ENCODE measurements at places on chromosomes 2 and 18. TPM values are rescaled to one million over a fixed set of nuclear protein-coding genes. Genes with fewer than 3 reads are reported as not detected.
A peak's percentile ranks its signal among the peaks of the same experiment; 100 is the strongest.

DNA sequence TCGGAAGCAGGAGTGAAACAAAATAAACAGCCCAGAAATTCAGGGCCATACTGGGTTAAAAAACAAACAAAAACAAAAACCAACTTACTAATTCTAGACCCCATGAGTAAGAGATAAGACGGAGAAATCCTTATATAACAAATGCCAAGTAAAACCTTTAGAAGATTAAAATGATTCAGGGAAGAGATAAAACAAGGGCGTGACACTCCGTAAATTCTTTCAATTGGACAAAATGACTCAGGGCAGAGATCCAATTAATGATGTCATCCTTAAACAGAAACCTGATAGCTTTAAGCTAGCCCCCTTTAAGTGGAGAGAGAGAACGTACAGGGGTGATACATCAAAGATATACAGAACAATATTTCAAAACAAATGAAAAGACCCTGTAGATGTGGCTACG, 317.4 kb downstream of the NBAS start:
- no peak for DNase-seq
- no peak overlapping the region for H3K27ac ChIP-seq
- H3K4me1 ChIP-seq: peaks cover 2% of the 10 kb centered on the region
- peaks cover 7% of the 10 kb centered on the region for H3K36me3 ChIP-seq

DNA sequence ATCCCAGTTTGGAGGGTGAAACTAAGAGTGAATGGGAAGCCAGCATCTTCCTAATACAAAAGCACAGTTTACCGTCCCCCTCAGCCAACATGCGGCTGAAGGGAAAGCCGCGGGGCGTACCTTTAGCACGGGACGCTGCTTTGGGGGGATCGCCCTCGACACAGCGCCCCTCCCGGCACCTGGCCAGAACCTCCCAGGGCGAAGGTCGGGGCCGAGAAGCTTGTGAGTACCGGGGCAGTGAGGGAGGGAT, at the start of gene METTL8:
Gene METTL8 (minus strand): TSS at position 228 of the 250 bp plus-strand sequence. CDS start 41,805 bp downstream, outside the sequence.
- H3K4me3 ChIP-seq: peak within 1 kb of the TSS; percentile 79
- H3K27ac ChIP-seq: peak within 1 kb of the TSS; percentile 95
- no peaks in the 10 kb centered on the region for H3K27me3 ChIP-seq

- H3K4me3 ChIP-seq: no peak overlapping the region
- DNase-seq: no peak
- H3K36me3 ChIP-seq: no peaks in the 10 kb centered on the region
Measured at GRCh38 chr18:44143072-44143471, 537.6 kb upstream of the SETBP1 start.

- H3K4me3 ChIP-seq: no peak overlapping the region
- no peaks in the 10 kb centered on the region for H3K36me3 ChIP-seq
- H3K4me1 ChIP-seq: no peaks in the 10 kb centered on the region
- no peak overlapping the region for H3K27ac ChIP-seq
- DNase-seq: no peak
Measured at GRCh38 chr18:52546686-52547346, 206.8 kb downstream of the DCC start.

DNA sequence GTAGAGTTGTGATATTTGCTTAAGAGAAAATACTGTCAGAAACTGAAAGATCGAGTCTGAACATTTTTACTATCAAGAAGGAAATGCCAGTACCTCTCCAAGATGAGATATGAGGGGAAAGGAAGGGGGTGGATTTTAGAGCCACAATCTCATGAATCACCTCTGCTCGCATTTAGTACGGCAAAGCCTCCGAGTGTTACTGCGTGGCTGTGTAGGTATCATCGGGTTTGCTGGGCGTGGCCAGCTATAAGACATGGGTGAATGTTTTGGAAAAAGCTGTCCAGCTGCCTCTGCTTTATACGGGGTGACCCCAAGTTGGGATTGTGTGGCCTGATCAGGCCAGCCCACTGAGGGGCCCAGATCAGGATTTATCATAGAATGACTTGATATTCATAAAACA, 826.4 kb downstream of the SOCS6 start:
- H3K27ac ChIP-seq: peak overlapping the region; percentile 14
- no peaks in the 10 kb centered on the region for H3K27me3 ChIP-seq
- no peaks in the 10 kb centered on the region for H3K36me3 ChIP-seq
- DNase-seq: no peak
- no peaks in the 10 kb centered on the region for H3K4me1 ChIP-seq

GRCh38 chr2:74548285-74548899, 5.3 kb downstream of the LOXL3 start:
- H3K4me3 ChIP-seq: peak overlapping the region; percentile 77
- peaks cover 13% of the 10 kb centered on the region for H3K4me1 ChIP-seq
- no peaks in the 10 kb centered on the region for H3K36me3 ChIP-seq
- no peak for DNase-seq
- H3K27ac ChIP-seq: peak overlapping the region; percentile 59
- peaks cover 32% of the 10 kb centered on the region for H3K27me3 ChIP-seq

- H3K27ac ChIP-seq: no peak overlapping the region
- H3K4me1 ChIP-seq: peaks cover 41% of the 10 kb centered on the region
- H3K4me3 ChIP-seq: no peak overlapping the region
- peaks cover under 1% of the 10 kb centered on the region for H3K36me3 ChIP-seq
- no peak for DNase-seq
Measured at GRCh38 chr18:48777744-48778116, 173.0 kb downstream of the SMAD7 start.

The FECH gene
- 25.8 TPM for total RNA-seq

GRCh38 chr2:238105506-238106338, 5.6 kb downstream of the ESPNL start:
- no peaks in the 10 kb centered on the region for H3K27me3 ChIP-seq
- H3K27ac ChIP-seq: no peak overlapping the region
- H3K36me3 ChIP-seq: no peaks in the 10 kb centered on the region

- no peak overlapping the region for H3K4me3 ChIP-seq
- H3K36me3 ChIP-seq: peaks cover 3% of the 10 kb centered on the region
- no peak for DNase-seq
Measured at GRCh38 chr2:54465143-54465542, 9.0 kb downstream of the SPTBN1 start.

GRCh38 chr2:200087451-200087850, 132.1 kb downstream of the MAIP1 start:
- no peaks in the 10 kb centered on the region for H3K36me3 ChIP-seq
- H3K4me1 ChIP-seq: peaks cover 60% of the 10 kb centered on the region
- DNase-seq: no peak
- peak overlapping the region; percentile 29 for H3K27ac ChIP-seq
- no peaks in the 10 kb centered on the region for H3K27me3 ChIP-seq

DNA sequence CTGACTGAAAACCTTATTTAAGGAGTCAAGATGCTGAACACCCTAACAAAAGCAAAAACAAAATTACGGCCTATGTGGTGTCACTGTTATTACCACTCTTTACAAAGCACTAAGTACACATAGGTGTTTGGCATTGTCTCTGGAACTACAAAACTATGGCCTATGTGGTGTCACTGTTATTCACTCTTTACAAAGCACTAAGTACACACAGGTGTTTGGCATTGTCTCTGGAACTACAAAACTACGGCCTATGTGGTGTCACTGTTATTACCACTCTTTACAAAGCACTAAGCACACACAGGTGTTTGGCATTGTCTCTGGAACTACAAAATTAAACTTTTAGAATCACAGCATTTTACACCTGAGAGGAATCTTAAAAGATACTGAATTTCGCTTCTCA, 47.4 kb downstream of the SLC35F5 start:
- H3K27ac ChIP-seq: peak overlapping the region; percentile 85
- H3K27me3 ChIP-seq: no peaks in the 10 kb centered on the region
- no peak for DNase-seq

The CD226 gene
- total RNA-seq: 0.55 TPM

DNA sequence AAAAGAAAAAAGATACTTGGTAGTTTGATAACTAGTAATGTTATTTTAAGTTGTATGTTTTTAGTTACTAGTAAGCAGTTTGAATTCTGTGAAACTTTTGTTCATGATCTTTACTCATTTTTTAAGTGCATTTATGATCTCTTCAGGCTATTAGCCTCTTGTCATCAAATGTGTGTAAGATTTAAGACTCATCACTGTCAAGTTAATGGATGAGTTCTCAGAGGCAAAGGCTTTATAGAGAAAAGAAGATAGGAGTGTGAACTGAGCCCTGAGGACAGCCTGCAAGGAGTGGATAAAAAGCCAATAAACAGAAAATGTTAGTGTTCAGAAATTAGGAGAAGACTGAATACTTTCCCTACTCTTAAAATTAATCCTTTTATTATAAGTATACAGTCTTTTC, 13.5 kb downstream of the NDUFV2 start:
- H3K4me3 ChIP-seq: no peak overlapping the region
- H3K27me3 ChIP-seq: no peaks in the 10 kb centered on the region
- no peak for DNase-seq
- H3K36me3 ChIP-seq: peaks cover 12% of the 10 kb centered on the region
- H3K4me1 ChIP-seq: peaks cover 10% of the 10 kb centered on the region
- H3K27ac ChIP-seq: peak overlapping the region; percentile 89

- no peaks in the 10 kb centered on the region for H3K36me3 ChIP-seq
- H3K27me3 ChIP-seq: no peaks in the 10 kb centered on the region
- no peak overlapping the region for H3K4me3 ChIP-seq
- DNase-seq: no peak
- no peak overlapping the region for H3K27ac ChIP-seq
- peaks cover 8% of the 10 kb centered on the region for H3K4me1 ChIP-seq
Measured at GRCh38 chr2:169462896-169463695, 16.2 kb upstream of the BBS5 start.

DNA sequence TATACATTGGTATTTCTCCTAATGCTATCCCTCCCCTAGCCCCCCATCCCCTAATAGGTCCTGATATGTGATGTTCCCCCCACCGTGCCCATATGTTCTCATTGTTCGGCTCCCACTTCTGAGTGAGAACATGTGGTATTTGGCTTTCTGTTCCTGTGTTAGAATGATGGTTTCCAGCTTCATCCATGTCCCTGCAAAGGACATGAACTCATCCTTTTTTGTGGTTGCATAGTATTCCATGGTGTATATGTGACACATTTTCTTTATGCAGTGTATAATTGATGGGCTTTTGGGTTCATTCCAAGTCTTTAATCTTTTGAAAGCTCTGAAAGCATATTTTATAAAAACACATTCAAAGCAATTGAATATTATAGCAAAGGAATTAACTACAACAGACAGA, 1169.4 kb upstream of the ZEB2 start:
- no peak for DNase-seq
- H3K36me3 ChIP-seq: no peaks in the 10 kb centered on the region
- no peaks in the 10 kb centered on the region for H3K27me3 ChIP-seq
- H3K4me3 ChIP-seq: no peak overlapping the region
- peak overlapping the region; percentile 33 for H3K27ac ChIP-seq

The CAPG gene
- total RNA-seq: 56.1 TPM

The LAMA3 gene
- total RNA-seq: 0.84 TPM

DNA sequence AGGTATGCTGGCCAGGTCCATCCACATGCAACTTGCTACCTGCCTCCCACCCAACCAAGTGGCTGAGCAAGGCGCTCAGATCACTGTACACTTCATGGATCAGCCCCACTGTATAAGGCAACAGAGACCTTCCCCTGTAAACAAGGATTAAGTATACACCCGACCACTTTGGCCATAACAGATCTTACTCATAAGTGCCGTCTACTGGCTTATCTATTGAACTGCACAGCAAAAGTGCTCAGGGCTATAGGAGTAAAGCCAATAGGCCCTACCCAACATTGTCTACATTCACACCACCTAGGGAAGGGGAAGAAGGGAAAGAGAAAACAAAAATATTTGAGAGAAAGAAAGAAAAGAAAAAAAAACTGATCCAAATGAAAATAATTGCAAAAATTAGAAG, 663.9 kb upstream of the LRRTM1 start:
- no peak overlapping the region for H3K27ac ChIP-seq
- H3K27me3 ChIP-seq: no peaks in the 10 kb centered on the region
- no peaks in the 10 kb centered on the region for H3K4me1 ChIP-seq

The IL36A gene
- not detected for total RNA-seq

The PLA2R1 gene
- total RNA-seq: 1.7 TPM

- H3K4me3 ChIP-seq: no peak overlapping the region
- peaks cover 17% of the 10 kb centered on the region for H3K4me1 ChIP-seq
- H3K36me3 ChIP-seq: no peaks in the 10 kb centered on the region
- H3K27ac ChIP-seq: no peak overlapping the region
- H3K27me3 ChIP-seq: no peaks in the 10 kb centered on the region
Measured at GRCh38 chr18:42860548-42860947, 254.9 kb downstream of the RIT2 start.

The HOXD8 gene
- not detected for total RNA-seq

The IL1B gene
- total RNA-seq: not detected

DNA sequence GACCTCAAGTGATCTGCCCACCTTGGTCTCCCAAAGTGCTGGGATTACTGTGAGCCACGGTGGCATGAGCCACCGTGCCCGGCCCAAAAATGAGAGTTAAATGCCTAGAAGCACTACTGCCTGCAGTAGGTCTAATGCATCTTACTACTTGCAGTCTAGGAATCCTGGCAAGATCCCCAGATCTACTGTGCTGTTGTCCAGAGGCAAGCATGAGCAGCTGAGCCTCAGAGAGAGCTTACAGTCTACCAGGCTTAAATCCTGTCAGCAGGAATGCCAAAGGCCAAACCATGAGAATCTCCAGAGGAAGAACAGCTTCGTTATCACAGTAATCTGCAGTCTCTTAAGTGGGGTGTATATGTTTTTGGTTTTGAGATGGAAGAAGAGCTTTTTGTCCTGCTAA, 54.4 kb downstream of the XRCC5 start:
- no peak overlapping the region for H3K4me3 ChIP-seq
- DNase-seq: no peak
- no peak overlapping the region for H3K27ac ChIP-seq
- peaks cover 30% of the 10 kb centered on the region for H3K36me3 ChIP-seq

- no peak for DNase-seq
- no peak overlapping the region for H3K27ac ChIP-seq
- H3K36me3 ChIP-seq: no peaks in the 10 kb centered on the region
- H3K27me3 ChIP-seq: no peaks in the 10 kb centered on the region
- no peak overlapping the region for H3K4me3 ChIP-seq
- peaks cover 3% of the 10 kb centered on the region for H3K4me1 ChIP-seq
Measured at GRCh38 chr2:165032559-165032958, 77.2 kb upstream of the SLC38A11 start.

The CCDC102B gene
- 3.1 TPM for total RNA-seq

DNA sequence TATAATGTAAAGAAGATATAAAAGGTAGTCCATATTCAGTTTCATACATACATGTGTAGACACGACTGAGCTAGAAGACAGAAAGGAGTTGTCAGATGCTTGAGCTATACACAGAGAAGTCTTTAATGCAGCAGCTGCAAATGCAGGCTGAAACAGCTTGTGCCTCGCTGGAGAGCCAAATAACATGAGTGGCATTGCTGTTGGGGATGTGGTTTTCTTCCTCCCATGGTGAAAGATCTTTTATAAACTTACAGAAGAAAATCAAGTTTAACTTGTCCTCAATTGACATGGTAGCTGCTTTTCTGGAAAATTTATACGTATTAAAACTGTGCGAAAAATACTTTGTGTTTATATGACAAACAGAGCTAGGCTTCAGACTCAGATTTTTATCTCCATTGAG, 16.4 kb upstream of the IL1R1 start:
- DNase-seq: no peak
- no peak overlapping the region for H3K27ac ChIP-seq
- no peaks in the 10 kb centered on the region for H3K4me1 ChIP-seq

DNA sequence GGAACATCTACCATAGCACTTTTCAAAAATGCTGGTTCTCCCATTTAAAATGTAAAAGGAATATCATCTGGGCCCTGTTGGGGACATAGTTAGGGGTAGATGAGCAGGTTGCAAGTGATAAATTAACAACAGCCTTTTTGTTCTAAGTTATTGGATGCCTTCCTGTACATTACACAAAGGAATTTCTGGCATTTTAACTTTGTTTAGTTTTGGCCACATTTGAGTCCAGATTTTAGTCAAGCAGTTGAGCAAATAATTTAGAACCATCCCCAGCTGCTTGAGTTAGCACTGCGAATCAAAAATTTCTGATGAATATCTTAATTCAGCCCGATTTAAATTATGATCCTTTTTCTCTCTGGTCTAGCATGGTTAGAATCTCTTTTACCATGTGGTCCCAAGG, 124.4 kb downstream of the TTC27 start:
- no peak overlapping the region for H3K4me3 ChIP-seq
- peaks cover 2% of the 10 kb centered on the region for H3K4me1 ChIP-seq
- H3K36me3 ChIP-seq: peaks cover 16% of the 10 kb centered on the region

The NHEJ1 gene
- 17.7 TPM for total RNA-seq

All from progenitor cell of endocrine pancreas (in vitro differentiated cells).